ENCODE measurements at places on chromosomes 12 and 14. TPM values are rescaled to one million over a fixed set of nuclear protein-coding genes. Genes with fewer than 3 reads are reported as not detected.

- DNase-seq: no peak
Observed at GRCh38 chr12:51863363-51863932, 14.9 kb upstream of the FIGNL2 start.

GRCh38 chr12:94762943-94763342 is 112.6 kb upstream of the TMCC3 start:
- no peak for DNase-seq

BAG5 gene
- 32.3 TPM for total RNA-seq

FBXL14 gene
- 33.4 TPM for total RNA-seq

DNA sequence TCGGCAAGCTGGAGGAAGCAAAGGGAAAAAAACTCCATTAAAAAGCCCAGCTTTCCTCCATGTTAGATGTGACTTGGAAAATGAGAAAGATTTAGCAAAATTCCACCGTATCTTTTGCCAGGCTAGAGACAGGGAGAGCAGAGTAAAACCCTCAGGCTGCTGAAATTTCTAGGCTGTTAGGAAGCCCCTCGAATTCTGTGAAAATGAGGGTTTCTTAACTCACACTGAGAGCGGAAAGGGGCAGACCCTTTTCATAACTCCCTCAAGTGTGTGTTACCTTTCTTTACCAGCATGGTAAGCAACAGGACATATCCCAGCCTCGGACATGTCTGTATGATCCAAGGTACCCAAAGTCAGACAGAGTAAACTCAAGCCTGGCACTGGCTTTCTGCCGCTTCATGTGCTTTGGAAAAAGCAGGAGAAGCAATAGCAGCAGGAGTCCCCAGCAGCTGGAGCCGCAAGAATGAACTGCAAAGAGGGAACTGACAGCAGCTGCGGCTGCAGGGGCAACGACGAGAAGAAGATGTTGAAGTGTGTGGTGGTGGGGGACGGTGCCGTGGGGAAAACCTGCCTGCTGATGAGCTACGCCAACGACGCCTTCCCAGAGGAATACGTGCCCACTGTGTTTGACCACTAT is at the start of gene RHOJ:
RHOJ (plus strand) TSS at position 37 of the 637 bp plus-strand sequence; CDS start at position 464, 427 bp downstream.
- no peak for DNase-seq

- DNase-seq: no peak
Observed at GRCh38 chr14:50961605-50962221, 17.4 kb upstream of the PYGL start.

- no peak for DNase-seq
Observed at GRCh38 chr12:85923767-85924331, 49.8 kb downstream of the NTS start.

TMCC3 gene
- 0.29 TPM for total RNA-seq

ANKRD13A gene
- 68.6 TPM for total RNA-seq

- no peak for DNase-seq
Observed at GRCh38 chr12:50050410-50051098, 6.8 kb upstream of the ASIC1 start.

DNA sequence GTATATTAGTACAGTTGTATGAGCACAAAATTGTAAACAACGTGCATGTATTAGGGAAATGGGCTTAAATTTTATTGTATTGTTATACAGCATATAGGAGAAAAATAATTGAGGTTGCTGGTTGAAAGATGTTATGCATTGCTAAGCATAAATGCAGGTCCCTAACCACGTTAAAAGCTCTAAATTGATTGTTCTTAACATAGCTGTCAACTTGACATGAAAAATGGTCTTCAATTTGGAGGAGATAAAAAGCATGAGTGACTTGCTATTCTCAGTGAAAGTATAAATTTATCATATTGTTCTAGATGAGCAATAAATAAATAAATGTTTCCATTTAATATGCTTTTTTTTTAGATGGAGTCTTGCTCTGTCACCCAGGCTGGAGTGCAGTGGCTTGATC is 506.6 kb upstream of the ATXN7L3B start:
- no peak for DNase-seq

- DNase-seq: no peak
Observed at GRCh38 chr12:3158851-3159465, 81.8 kb downstream of the TSPAN9 start.

CDH24 gene
- 2.5 TPM for total RNA-seq

GRCh38 chr14:99802301-99803105 is 9.3 kb downstream of the EML1 start:
- no peak for DNase-seq

GRCh38 chr14:104343690-104344640 is 205.6 kb downstream of the KIF26A start:
- DNase-seq: no peak

- no peak for DNase-seq
Observed at GRCh38 chr12:130933269-130933995, 20.3 kb upstream of the ADGRD1 start.

CLEC4D gene
- total RNA-seq: not detected

GRCh38 chr14:72679536-72680151 is 214.3 kb downstream of the DPF3 start:
- no peak for DNase-seq

GRCh38 chr14:58463147-58463546 is 35.6 kb downstream of the KIAA0586 start:
- no peak for DNase-seq

DNA sequence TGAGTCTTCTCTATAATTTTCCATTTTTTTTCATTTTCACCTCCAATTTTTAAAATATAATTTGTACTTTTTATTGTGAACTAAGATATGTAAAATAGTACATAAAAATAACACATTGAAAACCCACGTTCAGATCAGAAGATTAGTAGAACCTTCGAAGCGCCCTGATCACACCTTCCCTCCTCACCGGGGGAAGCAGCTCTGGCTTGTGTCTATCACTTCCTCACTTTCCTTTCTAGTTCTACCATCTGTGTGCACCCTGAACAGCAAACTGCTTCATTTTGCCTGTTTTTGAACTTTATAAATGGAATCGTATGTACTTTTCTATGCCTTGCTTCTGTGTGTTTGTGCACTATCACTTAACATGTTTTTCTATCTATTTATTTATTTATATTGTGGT is 11.8 kb upstream of the CD27 start:
- no peak for DNase-seq

- DNase-seq: no peak
Observed at GRCh38 chr12:122979908-122980182, 636 bp upstream of the ARL6IP4 start.

DNA sequence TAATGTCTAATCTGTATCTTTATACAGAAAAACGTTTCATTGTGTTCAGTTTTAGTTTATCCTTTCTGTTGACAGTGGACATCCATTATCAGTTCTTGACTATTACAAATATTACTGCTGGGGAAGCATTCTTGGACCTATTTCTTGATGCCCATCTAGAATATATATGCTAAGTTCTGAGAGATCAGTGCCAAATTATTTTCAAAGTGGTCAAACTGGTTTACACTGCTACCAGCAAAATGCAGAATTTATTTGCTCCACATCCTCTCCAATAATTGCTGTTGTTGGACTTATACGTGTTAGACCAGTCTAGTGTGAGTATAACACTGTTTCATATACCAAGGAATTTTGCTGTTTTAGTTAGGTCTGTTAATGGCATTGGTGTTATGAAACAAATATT is 85.5 kb upstream of the TRAF3 start:
- no peak for DNase-seq

PSMA6 gene
- total RNA-seq: 251 TPM

DNA sequence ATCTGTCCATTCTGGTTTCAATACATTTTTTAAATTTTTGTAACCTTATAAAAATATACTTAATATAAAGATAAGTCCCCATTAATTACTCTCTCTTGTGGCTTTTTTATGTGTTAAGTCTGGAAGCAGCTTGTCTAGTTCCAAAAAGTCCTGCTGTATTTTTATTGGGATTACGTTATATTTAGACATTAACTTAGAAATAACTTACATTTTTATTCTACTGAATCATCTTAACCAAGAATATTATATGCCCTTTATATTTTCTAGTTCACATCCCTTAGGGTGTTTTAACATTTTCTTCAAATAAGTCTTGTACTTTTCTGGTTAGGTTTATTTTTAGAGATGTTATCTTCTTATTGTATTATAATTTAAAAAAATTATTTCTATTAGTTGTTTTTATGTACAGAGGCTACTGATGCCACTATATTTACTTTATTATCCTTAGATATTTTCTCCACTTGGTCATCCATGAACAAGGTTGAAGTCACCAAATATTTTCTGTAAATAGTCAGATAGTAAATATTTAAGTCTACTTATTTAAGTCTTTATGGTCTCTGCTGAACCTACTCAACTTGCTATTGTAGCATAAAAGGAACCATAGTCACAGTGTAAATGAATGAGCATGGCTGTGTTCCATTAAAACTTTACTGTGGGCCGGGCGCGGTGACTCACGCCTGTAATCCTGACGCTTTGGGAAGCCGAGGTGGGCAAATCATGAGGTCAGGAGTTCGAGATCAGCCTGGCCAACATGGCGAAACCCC is 132.4 kb upstream of the NEDD1 start:
- no peak for DNase-seq

DNA sequence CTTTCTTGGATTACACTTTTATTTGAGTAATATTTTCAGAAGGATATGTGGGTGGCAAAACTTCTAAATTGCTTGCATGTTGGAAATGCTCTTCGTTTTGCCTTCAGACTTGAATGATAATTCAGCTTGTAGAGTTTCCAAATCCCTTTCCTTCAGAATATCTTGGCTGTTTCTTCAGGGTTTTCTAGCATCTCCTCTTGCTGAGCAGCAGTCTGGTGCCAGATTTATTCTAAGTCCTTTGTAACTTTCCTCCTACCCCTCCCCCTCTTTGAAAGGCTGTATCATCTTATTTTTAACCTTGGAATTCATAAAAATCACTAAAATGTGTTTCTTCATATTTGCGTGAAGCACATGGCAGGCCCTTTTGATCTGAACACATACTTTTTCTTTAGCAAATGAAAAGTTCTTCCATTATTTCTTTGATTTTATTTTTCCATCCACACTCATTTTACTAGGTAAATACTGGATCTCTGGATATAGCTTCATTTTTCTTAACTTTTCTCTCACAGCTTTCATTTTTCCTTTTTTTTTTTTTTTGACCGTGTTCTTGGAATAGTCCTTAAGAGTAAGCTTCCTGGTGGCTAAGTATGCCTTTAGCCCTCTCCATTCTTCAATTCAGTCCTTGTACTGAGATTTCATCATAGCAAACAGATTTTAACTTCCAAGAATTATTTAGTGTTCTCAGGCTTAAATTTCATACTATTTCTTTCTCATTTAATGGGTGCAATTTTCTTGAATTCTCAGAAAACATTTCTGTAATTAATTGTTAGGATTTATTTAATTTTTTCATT is 102.0 kb downstream of the SLC38A4 start:
- no peak for DNase-seq

GRCh38 chr12:65962921-65963861 is 138.9 kb downstream of the HMGA2 start:
- no peak for DNase-seq

FRMD6 gene
- total RNA-seq: 2.1 TPM

GPR84 gene
- 0.59 TPM for total RNA-seq

DNA sequence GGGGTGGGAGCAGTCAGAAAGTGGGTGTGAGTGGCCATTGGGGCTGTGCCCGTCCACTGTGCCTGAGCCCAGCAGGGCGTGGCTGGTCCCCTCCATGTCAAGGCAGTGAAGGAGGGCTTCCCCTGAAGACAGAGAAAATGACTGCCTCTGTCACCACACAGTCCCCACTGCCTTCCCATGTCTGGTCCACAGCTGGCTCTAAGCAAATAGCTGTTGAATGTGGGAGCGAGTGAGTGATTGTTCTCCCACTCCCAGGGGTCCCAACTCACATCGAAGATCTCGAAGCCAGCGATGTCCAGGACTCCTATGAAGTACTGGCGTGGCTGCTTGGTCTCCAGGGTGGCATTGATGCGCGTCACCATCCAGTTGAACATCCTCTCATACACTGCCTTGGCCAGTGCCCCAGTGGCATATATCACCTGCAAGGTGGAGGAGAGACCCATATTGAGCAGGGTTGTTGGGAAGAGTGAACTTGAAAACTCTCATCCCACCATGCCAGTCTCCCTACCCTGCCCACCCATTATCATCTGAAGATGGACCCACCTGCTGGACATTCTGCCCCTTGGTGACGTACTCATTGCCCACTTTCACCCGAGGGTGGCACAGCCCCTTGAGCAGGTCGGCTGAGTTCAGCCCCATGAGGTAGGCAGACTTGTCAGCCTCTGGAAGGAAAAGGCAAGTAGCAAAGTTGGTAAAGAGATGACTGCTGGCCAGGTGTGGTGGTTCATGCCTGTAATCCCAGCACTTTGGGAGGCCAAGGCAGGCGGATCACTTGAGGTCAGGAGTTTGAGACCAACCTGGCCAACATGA is 6.6 kb downstream of the MYH7 start:
- no peak for DNase-seq

- DNase-seq: no peak
Observed at GRCh38 chr12:106035421-106035820, 103.3 kb downstream of the NUAK1 start.

GARIN6 gene
- not detected for total RNA-seq

DNA sequence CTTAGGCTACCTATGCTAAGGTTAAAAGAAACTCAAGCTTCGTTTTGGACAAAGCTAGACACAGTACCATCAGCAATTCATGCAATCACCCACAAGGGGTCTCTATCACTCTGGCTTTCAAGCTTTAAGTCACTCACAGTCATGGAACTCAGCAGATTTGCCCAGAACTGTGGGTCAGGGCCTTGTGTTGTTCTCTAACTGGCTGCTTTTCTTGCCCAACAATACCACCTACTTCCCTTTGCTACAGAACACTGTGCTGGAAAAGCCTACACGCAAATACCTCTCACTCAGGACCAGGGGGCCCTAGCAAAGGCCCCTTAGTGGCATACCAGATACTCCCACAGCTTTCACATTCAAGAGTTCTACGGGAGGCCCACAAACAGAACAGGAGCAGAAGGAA is 9.1 kb downstream of the NEMP1 start:
- peak; percentile 73 for DNase-seq

DNA sequence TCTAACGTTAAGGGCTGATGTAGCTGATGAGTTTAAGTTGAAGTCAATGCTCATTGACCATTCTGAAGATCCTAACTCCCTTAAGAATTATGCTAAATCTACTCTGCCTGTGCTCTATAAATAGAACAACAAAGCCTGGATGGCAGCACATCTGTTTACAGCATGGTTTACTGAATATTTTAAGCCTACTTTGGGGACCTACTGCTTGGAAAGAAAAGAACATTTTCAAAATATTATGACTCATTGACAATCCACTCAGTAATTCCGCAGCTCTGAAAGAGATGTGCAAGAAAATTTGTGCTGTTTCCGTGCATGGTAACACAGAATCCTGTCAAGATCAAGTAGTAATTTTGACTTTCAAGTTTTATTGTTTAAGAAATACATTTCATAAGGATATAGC is 35.0 kb upstream of the NAV3 start:
- no peak for DNase-seq

AGAP2 gene
- 70.7 TPM for total RNA-seq

DNA sequence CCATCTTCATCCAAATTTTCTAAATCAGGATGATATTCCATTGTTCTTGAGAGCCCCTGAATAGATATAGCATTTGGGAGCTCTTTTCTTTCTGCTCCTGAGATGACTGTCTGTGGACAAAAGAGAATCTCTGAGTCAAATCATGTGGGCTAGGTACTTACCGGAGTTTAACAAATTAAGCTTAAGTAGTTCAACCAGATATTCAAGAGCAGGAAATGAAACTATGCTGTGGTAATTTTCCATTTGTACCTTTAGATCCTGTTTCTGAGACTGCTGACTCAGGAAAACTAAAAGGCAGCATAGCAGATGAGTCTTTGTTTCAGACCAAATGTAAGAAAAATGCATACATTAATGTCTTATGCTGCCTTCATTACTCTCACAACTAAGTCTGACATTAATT is at the start of gene CLEC7A:
CLEC7A (minus strand) TSS at position 158 of the 400 bp plus-strand sequence; CDS start at position 41, 117 bp downstream.
- no peak for DNase-seq
